Motor neuron (in vitro differentiated cells): ENCODE measurements at places on chromosomes 1 and 21. TPM values are rescaled to one million over a fixed set of nuclear protein-coding genes. Genes with fewer than 3 reads are reported as not detected.

GRCh38 chr1:28248273-28249012, 10.9 kb upstream of the SESN2 start:
- peak; percentile 8 for ATAC-seq

TNFSF4 gene
- 1.4 and 1.7 TPM in 2 replicates for total RNA-seq

GRCh38 chr1:223244366-223245103, 101.5 kb upstream of the TLR5 start:
- ATAC-seq = no peak

- no peak for ATAC-seq
Measured at GRCh38 chr1:113701429-113701828, 57.9 kb downstream of the PHTF1 start.

CDCP2 gene
- total RNA-seq = 0.18 TPM in 1 of 2 replicates, not detected in the other

NPR1 gene
- total RNA-seq = 0.49 and 1.3 TPM in 2 replicates

DNA sequence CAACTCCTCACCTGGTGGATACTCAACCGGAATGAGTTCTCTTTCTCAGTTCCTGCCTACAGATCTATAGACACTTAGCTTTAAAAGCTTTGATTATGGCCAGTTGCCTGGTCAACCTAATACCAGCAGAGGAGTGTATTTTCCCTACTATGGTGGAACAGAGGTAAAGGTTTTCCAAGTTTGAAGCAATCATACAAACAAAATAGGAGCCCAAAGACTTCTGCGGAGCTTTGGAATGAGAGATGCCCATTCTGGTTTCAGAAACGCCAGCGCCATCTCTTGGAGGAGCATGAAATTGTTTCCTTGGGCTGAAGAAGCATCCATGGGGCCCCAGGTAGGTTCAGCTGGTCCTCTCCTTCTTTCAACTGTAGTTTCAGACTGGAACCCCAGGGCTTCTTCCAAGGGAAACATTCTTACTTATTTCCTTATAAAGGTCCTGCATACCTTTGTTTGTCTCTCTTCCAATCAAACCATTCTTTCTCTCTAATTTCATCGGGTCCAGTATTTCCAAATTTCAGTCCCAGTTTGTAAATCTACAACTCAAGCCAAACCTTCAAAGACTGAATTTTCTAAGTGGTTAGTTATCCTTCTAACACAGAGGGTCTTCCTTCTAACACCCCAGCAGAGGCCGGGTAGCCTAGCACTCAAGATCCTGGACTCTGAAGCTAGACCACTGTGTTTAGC, 95.9 kb downstream of the KCNJ15 start:
- ATAC-seq = no peak

FMO1 gene
- 0.08 TPM in 1 of 2 replicates, not detected in the other for total RNA-seq

OR2M5 gene
- total RNA-seq = 0.23 TPM in 1 of 2 replicates, not detected in the other

GRCh38 chr1:230548997-230549396, 93.3 kb upstream of the COG2 start:
- ATAC-seq = no peak

GRCh38 chr21:38386967-38387366, 111.3 kb downstream of the ERG start:
- ATAC-seq = peak; percentile 64

SMPDL3B gene
- 0.25 TPM in 1 of 2 replicates, not detected in the other for total RNA-seq

TTLL10 gene
- total RNA-seq = 0.93 TPM in 1 of 2 replicates, not detected in the other

AMY1A gene
- not detected in 2 replicates for total RNA-seq

DNA sequence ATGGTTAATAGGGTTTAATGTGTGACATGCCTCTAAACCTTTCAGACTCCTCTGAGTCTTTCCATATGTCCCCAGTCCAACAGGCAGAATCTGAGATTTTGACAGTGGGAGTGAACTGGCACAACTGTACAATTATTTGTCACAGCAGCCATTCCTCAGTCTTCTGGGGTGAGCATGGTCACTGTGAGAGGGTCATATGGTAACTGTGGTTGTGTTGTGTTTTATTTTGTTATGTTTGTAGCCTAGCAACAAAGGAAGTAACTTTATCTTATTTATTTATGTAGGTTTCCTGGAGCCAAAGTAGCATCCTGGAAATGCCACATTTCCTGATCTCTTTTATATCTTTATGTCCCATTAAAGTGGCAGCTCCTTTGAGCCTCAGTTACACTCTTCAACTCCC, 1067.9 kb downstream of the TTLL7 start:
- no peak for ATAC-seq

PADI2 gene
- total RNA-seq = 1.3 and 1.4 TPM in 2 replicates

DNA sequence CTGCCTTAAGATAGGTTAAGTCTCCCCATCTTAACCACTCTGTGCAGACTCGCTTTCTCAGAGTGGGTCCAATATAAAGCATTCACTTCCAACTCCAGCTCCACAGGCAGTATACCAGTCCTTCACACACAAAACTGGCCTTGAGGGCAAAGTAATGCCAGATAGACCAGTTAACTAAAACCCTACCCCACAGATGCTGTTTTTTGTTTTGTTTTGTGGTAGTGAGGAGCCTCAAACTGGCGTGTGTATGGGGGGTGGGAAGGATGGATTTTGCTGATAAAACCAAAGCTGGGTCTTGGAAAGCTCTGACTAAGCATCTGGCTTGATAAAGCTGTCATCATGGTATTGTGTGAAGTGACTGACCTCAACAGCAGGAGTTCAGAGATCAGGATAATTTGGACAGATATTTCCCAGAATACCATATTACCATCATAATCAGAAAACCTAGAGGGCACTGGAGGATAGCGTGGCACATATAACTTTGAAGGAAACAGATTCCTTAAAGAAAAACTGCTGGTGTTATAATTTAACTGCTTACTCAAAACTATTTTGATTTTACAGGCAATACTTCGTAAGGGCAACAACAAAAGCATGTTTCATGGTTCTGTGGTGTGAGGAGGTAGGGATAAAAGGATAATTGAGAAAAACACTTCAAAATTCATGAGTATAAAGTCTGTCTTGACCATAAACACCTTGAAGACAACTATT, 29.6 kb upstream of the CPLANE2 start:
- ATAC-seq = no peak

DNA sequence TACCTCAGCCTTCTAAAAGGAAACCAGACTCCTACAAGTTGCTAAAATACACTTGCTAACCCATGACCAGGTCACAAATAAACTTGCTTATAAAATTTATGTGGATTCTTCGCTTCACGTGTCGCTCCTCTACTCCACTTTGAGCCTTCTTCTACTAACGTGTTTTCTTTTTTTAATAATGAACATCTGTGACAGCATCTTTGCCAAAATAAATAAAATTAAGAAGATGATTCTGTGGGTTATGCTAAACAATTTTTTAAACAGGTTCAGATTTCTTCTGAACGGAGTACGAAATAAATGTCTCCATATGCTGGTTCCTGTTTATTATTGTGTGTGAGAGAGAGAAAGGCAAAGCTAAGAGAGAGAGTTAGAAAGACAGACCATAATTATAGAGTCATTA, 735.8 kb downstream of the LTN1 start:
- ATAC-seq = no peak

DNA sequence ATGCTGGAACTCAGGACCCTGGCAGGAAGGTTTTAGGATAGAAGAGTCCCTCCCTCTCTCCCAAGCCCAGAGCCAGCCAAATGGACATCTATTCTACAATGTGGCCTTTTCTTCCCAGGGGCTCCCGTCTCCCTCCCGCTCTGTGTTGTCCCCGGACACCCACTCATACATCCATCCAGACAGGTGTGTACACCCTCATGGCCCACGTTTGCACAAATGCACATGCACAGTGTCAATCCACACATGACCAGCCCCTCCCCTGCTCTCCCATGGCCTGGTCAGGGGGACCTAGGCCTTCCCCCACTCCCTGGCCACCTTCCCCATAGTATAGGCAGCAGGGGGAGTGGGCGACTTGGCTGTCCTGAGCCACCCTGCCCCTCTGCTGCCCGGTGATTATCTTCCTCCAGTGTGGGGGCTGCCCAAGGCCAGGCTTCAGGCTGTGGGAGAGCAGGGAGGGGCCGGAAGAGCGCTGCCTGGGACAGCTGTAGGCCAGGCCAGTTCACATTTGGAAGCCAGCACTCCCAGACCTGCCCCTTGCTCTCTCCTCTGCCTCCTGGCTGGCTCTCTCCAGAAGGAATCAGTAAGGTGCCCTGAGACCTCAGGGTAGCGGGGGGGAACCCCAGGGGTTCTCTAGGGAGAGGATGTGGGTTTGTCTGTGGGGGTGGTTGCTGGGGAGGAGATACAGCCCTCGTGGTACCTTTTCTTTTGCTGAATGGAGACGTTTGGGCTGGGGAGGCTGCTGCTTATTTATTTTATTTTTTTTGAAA, 4.1 kb upstream of the PTPN7 start:
- ATAC-seq = peak; percentile 32

DNA sequence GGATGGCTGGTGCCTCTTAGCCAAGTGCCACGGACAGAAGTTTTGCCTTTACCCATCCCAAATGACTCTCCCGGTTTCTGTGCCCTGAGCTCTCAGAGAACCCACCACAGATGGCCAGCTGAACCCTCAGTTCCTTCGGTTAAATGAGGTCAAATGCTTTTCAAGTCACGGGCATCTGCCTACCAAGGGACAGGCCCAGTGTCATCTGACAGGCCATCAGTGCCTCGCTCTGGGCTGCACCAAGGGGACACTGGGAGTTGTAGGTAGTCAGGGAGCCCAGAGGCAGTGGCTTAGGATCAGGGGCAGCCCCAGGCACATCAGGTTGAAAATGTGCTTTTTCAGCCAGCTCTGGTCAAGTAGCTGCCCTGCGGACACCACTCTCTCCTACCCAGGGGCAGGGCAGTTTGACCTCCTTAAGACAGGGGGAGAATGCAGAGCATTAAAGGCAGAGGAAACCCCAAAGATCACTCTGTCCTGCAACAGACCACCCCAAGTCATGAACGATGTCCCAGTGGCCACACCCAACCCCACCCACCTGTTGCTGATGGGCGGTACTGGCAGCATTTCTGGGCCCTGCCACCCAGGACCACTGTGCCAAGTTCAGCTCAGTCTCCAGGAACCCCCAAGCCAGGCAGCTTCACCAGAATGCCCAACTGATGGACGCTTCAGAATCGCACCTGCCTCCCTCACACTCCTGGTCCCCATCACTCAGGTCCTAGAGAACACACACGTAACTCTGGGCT, 60.7 kb downstream of the CASZ1 start:
- peak; percentile 58 for ATAC-seq

DNA sequence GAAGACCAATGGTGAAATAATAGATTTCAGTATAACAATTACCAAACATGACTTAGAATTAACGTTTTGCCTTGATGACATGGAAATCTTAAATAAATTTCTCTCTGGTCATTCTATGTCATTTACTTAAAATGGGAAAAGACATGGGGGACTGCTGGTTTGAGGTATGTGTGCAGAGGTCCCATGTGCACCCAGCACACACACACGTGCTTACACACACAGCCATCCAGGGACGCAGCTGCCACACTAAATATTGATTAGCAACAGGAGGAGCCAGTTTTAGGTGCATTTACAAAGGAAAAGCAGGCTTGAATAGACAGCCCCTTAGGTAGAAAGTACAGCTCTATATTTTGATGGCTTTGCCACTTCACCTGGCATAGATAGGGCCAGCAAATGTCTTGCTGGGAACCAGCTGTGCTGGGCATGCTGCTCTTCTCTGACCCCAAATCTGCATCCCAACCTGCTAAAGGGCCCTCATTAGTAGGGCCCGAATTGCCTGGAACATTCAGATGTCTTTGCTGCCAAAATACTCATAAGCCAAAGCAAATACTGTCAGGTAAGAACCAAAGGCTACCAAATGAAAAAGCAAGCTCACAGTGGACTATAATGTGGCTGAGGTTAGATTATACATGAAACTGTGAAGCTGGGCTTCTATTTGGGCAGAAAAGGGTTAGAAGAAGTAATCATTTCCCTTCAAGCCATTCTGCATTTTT, 399.9 kb downstream of the HHAT start:
- ATAC-seq = no peak

RGS8 gene
- 12.1 and 13.6 TPM in 2 replicates for total RNA-seq

KIF14 gene
- total RNA-seq = 1.2 and 1.5 TPM in 2 replicates
